Epithelial cell of prostate (primary cell): ENCODE measurements at places on chromosomes 1 and 21.

GRCh38 chr1:9539829-9540550 lies 725 bp downstream of the SLC25A33 start:
- no peak for DNase-seq

GRCh38 chr1:156113282-156113950 lies 1.1 kb upstream of the LMNA start:
- DNase-seq = no peak

GRCh38 chr1:8302081-8302956 lies 15.6 kb upstream of the SLC45A1 start:
- DNase-seq = no peak

DNA sequence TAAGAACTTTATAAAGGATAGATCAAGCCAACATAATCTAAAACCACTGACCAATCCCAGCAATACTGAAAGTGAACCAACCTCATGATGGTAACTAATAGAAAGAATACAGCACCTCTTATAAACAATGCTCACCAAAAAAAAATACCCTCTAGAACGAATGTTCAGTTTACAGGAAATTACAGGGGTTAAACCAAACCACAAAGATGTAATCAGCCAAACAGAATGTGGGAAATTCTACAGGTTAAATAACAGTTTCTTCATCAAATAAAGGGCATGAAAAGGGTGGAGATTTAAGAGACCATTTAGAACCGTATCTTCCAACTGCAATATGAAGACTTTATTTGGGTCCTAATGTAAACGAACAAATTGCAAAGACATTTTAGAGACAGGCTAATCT lies 30.4 kb downstream of the ARID4B start:
- no peak for DNase-seq

GRCh38 chr21:25759573-25759972 lies 24.8 kb downstream of the GABPA start:
- DNase-seq = no peak

DNA sequence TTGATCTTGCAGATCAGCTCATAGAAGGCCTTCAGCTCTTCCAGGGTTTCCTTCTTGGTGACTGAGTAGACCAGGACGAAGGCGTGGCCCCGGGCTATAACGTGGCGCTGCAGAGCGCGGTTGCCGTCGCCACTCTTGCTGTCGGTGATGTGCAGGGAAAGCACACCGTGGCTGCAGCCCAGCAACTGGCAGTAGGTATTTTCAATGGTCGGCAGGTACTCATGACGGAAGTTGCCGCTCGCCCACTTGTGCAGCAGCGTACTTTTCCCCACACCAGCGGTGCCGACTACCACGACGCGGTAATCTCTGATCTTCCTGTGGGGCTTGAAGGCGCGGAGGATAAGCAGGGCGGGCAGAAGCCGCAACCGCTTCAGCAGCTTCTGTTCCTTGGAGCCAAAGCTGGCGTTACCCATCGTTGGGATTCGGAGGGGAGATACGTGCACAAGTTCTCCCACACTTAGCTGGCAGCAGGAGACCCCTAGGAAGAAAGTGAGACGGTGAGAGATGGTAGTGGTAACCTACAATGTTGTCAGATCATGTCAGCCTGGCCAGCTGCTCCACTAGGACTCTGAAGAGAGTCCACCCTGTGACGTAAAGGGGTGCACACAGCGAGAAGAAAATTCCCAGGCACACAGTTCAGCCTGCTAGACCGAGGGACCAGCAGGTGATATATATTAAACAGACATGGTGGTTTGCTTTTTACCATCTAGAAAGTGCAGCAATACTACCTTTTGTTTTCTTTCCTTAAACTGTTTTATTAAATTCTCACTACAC lies 3.4 kb downstream of the DIRAS3 start:
- no peak for DNase-seq

- no peak for DNase-seq
Measured at GRCh38 chr1:202807451-202807925, 733 bp downstream of the KDM5B start.

DNA sequence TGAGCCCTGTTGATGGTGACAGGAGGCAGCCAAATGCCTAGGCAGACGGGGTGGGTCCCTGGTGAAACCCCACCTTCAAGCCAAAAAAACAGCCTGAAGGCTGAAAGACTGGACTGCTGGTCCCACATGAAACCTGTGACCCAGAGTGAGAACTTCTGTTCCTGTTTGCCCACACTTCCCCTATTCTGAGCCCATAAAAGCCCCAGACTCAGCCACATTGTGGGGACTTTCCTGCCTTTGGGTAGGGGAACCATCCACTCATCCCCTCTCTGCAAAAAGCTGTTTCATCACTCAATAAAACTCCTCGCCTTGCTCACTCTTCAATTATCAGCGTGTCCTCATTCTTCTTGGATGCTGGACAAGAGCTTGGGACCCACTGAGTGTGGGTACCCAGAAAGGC lies 25.2 kb downstream of the HTR6 start:
- no peak for DNase-seq

GRCh38 chr21:30194701-30195299 lies 21.1 kb downstream of the CLDN8 start:
- DNase-seq = peak; percentile 10

GRCh38 chr1:6342056-6342455 lies 51.5 kb downstream of the ACOT7 start:
- DNase-seq = no peak

DNA sequence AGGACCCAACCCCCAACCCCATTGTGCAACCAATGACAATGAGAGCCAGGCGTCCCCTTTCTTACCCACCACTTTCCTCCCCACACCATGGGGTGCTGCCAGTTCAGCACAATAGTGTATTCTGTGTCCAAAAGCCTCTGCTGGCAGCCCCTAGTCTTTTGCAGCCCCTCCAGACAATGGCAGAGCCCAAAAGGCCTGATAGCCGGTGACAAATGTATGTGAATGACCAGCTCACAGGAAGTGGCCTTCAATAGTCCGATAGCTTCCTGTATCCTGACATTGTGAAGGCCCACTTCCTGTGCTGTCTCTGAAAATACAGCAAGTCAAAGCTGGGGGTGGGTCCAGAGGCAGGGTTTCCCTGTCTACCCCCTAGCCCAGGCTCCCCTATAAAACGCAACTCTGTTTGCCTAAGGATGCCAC lies 16.6 kb downstream of the SMIM12 start:
- no peak for DNase-seq

GRCh38 chr1:207470927-207471326 lies 16.8 kb downstream of the CR2 start:
- no peak for DNase-seq

- no peak for DNase-seq
Measured at GRCh38 chr1:91440847-91441246, 36.2 kb upstream of the HFM1 start.

DNA sequence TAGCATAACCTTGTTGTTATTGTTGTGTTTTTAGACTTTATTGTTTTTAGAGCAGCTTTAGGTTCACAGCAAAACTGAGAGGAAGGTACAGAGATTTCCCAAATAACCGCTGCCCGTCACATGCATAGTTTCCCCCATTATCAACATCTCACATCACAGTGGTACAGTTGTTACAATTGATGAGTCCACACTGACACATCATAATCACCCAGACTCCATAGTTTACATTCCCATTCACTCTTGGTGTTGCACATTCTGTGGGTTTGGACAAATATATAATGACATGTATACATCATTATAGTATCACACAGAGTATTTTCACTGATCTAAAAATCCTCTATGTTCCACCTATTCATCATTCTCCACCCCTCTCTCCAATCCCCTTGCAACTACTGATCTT lies 25.9 kb upstream of the TOR3A start:
- DNase-seq = no peak

- DNase-seq = no peak
Measured at GRCh38 chr1:169217636-169218035, 111.1 kb downstream of the ATP1B1 start.

GRCh38 chr1:101235696-101236515 lies 913 bp upstream of the S1PR1 start:
- DNase-seq = no peak

DNA sequence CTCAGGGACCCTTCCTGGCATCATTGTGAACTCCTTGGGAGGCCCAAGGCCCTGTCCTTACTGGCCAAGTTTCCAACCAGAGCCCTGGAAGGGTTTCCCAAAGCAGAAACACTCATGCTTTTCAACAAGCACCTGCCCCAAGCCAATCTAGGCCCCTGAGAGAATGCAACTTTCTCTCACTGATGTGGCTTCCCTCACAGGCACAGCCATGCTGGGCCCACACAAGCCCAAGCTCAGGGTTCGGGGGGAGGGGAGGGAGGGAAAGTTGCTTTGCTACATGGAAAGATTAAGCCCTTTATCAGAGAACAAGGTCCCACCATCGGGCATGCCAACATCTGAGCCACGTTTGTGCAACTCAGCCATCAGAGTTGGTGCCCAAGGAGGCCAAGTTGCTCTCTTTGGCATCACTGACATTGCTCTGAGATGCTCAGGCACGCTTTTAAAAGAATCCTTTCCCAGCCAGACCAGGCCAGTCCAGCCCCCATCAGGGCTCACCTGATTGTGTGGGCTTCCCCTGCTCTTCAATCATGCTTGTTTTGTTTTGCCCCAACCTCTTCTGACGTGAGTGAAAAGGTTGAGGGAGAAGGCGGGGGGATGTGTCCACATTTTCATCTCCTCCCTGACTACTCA lies 43.5 kb downstream of the RIMS3 start:
- no peak for DNase-seq

- DNase-seq = no peak
Measured at GRCh38 chr1:118999348-119000071, 11.4 kb upstream of the TBX15 start.

GRCh38 chr1:179929955-179930798 lies 24.4 kb upstream of the CEP350 start:
- no peak for DNase-seq

GRCh38 chr1:213376862-213377372 lies 325.9 kb downstream of the RPS6KC1 start:
- no peak for DNase-seq

GRCh38 chr1:157566484-157567300 lies 14.4 kb upstream of the FCRL5 start:
- DNase-seq = no peak

- DNase-seq = no peak
Measured at GRCh38 chr1:96116731-96117130, 604.9 kb upstream of the PTBP2 start.

GRCh38 chr21:14483296-14483695 lies 62.8 kb downstream of the SAMSN1 start:
- DNase-seq = no peak

DNA sequence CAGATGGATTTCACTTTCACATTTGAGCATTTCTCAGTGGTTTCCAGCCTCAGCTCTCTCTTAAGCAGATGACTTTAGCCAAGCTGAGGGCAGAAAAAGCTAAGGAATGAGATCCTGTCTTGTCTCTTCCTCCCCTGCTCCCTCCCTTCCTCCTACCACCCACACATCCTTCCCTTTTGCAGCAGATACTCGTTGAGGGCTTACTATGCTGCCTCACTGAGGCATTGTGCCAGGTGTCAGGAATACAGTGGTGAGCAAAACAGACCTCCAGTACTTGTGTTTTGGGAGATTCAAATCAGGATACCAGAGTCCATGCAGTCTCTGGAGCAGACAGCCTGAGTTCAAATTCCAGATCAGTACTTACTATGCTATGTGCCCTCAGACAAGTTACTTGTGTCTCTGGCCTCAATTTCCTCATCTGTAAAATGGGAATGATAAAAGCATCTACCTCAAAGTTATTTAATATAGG lies 43.2 kb downstream of the KIF26B start:
- no peak for DNase-seq

GRCh38 chr1:116666187-116667077 lies 1.1 kb downstream of the IGSF3 start:
- DNase-seq = no peak
